ENCODE measurements at places on chromosomes 11 and 22. TPM values are rescaled to one million over a fixed set of nuclear protein-coding genes. Genes with fewer than 3 reads are reported as not detected.

Gene PATE4
- not detected for total RNA-seq

Gene OR51B5
- total RNA-seq, result not detected

Gene OR8I2
- not detected for total RNA-seq

Gene CRYBB2
- total RNA-seq, result not detected

Gene MS4A4A
- not detected for total RNA-seq

Gene NLRP14
- 0.05 TPM for total RNA-seq

Gene PYGM
- 3.2 TPM for total RNA-seq

Gene BATF2
- total RNA-seq, result 0.67 TPM

Gene CAPN5
- total RNA-seq, result 0.20 TPM

Gene CRYBB3
- total RNA-seq, result not detected

Data from activated CD8-positive, alpha-beta memory T cell treated with anti-CD3 and anti-CD28 coated beads, Interleukin-2, amount 10 ng/mL, durations not matched to agents 7 days and 5 days (primary cell).